Melanocyte of skin (primary cell): ENCODE measurements at places on chromosomes 1 and 21. TPM values are rescaled to one million over a fixed set of nuclear protein-coding genes. Genes with fewer than 3 reads are reported as not detected.

The PLPP3 gene
- total RNA-seq = 3.4 and 5.8 TPM in 2 replicates

The ARTN gene
- not detected in 2 replicates for total RNA-seq

The KRTAP21-2 gene
- not detected in 2 replicates for total RNA-seq

The DNAH14 gene
- 10.3 and 29.1 TPM in 2 replicates for total RNA-seq

The MROH9 gene
- 0.31 TPM in 1 of 2 replicates, not detected in the other for total RNA-seq

The HCRTR1 gene
- total RNA-seq = not detected in 2 replicates

The LSS gene
- 128 and 307 TPM in 2 replicates for total RNA-seq
